ENCODE measurements at places on chromosomes 16 and 17.

DNA sequence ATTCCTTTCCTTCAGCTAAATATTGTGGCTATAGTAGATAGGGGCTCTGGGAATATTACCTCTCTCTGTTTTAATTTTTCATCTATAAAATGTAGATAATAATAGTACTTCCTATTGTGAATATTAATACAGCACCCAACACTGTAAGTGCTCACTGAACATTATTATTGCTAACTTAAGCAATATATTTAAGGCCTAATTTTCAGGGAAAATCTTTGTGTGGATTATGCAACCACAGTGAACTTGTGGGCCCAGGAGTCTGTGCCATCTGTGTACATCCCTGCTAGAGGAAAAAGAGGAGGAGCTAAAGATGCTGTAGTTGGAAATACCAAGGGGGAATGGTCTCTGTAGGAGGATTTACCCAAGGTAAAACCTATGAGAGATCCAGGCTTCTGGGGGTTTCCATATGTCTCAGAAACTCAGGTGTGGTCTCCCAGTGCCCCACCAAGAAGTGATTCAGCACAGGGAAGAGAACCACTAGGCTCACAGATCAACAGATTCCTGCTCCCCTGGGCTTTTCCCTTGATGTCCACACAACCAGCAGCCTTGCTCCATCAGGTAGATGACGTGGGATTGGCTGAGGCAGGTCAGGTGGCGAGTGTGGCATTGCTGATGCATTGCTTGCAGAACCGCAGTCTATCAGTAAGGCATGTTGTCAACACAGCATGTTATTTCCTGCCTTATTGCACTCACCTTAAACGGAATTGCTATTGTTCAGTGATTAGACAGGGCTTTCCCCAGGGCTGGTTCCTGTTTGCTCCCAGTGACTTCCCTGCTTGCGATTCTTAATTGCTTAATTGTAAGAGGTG, 1.6 kb upstream of the N4BP1 start:
- DNase-seq: no peak

DNA sequence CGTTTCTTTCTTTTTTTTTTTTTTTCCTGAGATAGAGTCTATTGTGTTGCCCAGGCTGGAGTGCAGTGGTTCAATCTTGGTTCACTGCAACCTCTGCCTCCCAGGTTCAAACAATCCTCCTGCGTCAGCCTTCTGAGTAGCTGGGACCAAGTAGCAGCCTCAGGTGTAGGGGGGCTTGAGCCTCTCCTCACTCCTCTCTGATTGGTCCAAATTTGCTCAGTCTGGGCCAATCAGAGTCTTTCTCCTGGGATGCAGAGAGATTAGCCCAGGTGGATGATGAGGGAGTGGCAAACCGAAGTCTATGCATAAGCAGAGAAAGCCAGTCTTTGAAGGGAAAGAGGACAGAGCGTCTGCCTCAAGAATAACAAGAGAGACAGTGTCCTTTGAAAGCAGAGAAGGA, 99.0 kb downstream of the BMERB1 start:
- DNase-seq: no peak

DNA sequence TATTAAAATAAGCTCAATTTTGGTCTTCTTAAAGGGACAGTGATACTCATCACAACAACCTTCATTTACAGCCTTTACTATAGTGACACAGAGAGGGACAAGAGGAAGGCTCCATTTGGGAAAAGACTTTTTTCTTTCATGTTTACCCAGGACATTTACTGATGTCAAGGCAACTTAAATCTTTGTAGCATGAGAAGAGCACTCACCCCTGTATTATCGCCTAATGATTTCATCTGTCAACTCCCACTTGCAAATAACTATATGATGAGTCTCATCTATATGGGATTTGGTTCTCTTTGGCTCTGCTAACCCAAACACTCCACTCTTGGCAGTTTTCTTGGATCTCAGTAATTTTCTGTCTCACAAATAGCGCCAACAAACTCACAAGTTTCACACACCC, 24.1 kb downstream of the BLMH start:
- DNase-seq: no peak

- no peak for DNase-seq
Measured at GRCh38 chr17:65020284-65020683, 36.3 kb downstream of the GNA13 start.

DNA sequence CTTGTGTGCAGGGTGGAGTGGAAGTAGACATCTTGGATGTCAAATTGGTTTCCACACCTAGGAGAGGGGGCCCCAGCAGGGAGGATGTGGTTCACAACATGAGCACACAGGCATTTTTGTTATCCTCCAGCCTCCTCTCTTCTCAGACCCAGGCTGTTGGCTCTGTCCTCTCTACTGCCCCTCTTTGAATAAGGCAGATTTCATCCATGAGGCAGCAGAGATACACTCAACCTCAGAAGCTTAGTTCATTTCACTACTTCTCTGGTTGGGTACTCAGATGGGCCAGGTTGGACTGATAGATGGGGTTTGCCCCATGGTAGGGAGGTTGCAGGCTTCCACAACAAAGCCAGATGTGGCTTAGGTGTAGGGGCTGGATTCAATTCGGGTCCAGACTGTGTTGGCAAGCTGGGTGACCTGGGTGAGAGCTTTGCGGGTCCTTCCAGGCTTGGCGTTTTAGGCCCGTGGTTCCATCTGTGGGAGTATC, 22.2 kb upstream of the NFATC3 start:
- DNase-seq: no peak

- no peak for DNase-seq
Measured at GRCh38 chr17:34173241-34173640, 81.8 kb upstream of the CCL2 start.

- DNase-seq: no peak
Measured at GRCh38 chr16:1211451-1212268, 13.4 kb downstream of the TPSG1 start.

DNA sequence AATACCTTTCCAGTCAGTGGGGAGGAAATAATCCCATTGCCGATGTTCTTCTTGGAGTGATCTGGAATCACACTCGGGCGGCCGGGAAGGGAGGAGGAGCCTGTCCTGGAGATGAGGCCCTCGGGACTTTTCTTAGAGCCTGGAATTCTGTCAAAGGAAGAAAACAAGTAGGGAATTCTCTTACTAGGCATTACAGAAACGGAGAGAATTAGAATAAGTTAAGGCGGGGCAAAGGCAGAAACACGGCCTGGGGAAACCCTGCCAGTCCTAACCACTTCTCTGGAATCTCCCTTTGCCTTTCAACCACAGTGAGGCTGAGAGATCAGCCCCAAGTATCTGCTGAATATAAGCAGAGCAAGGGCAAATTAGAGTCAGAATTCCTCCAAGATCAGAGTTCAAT, 27.8 kb downstream of the USP36 start:
- DNase-seq: no peak

DNA sequence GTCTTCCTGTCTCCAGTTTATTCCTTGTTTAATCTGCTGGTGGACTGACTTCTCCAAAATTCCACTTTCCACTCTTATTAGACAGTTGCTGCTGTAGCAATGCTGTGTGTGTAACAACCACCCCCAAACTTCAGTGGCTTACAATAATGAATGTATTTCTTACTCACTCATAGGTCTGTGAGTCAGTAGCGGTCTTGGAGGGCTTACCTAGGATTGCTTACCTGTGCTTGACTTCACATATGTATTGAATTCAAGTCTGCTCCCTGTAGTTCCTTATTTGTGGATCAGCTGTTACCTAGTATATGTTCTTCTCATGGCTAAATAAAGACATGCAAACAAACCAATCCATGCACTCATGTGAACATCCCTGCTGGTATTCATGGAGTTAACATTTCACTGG, 224.6 kb downstream of the MAP2K6 start:
- no peak for DNase-seq

DNA sequence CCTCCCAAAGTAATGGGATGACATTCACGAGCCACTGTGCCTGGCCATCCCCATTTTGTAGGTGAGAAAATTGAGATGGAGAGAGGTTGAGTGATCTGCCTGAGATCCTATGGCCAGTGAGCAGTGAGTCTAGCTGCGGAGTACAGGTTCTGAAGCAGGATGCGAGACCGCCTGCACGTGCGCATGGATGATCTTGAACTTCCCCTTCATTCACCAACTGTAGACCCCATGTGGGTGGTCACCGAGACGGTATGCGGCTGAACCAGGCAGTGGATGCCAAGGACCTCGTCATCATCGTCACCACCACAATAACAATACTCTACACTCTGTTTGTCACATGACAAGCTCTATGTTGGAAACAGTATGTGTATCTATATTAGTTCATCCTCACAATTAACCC, 6.2 kb upstream of the SPNS3 start:
- no peak for DNase-seq

- DNase-seq: no peak
Measured at GRCh38 chr16:4372578-4373355, 1.1 kb downstream of the VASN start.

GRCh38 chr16:8867932-8868415, 832 bp downstream of the CARHSP1 start:
- no peak for DNase-seq

DNA sequence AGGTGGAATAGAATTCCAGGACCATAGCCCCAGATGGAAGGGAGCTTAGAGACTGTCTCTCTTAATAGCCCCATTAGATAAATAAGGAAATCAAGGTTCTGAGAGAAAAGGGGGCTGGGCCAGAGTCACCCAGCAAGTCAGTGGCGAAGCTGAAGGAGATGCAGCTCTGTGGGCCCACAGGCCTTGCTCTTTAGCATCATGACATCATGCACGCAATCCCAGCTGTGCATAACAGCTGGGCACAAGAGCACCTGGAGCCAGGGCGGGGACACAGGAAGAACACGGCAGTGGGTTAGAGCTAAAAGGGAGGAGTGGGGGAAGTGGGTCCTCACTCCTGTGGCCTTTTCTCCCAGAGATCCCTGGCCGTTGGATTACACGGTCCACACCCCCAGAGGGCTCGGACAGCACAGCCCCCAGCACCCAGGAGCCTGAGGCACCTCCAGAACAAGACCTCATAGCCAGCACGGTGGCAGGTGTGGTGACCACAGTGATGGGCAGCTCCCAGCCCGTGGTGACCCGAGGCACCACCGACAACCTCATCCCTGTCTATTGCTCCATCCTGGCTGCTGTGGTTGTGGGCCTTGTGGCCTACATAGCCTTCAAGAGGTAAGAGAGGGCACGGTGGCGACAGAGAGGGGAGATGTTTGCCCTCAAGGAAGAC, 15.1 kb downstream of the NGFR start:
- DNase-seq: no peak

- DNase-seq: no peak
Measured at GRCh38 chr16:56836410-56837230, 28.4 kb upstream of the SLC12A3 start.

DNA sequence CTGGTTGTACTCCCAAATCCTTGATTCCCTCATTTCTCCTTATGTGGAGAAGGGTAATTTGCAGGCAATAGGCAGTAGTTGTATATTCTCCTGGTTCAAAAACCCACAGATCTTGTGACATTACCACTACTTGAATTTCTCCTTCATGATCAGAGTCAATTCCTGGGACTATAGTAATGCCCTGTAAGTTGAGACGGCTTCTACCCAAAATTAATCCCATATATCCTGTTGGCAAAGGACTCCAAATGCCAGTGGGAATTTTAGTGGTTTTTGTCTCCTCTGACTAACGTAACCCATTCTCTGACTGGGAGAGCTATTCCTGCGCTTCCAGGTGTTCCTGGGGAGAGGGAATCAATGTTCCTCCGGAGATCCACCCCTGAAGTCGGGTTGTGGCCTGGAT, 11.6 kb upstream of the ZNF689 start:
- no peak for DNase-seq

- no peak for DNase-seq
Measured at GRCh38 chr17:68290268-68290954, 516 bp downstream of the SLC16A6 start.

GRCh38 chr17:57515662-57516211, 229.4 kb downstream of the CCDC182 start:
- DNase-seq: no peak

DNA sequence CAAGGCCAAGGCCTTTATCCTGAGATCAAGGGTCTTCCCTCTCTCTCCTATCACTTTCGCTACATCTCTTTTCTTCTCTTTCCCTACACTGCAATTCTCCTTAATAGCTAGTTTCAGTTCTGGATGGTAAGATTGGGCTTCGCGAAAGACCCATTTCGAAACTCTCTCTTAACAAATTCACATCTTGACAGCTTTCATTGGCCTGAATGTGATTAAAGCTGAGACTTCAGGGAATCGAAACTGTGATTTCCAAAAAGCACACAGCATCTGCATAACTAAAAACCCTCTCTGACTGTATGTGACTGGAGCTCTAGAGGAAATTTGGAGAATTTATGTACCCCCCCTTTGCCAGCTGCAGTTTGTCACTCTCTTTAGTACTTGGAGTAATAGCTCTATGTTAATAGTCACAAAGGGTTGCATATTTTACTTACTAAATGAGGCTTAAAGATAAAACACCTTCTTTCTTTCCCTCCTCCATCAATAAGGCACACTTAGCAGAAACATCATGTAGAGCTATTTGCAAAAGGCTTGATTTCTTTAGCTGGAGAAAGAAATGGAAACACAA, 105.3 kb upstream of the FAM20A start:
- no peak for DNase-seq

DNA sequence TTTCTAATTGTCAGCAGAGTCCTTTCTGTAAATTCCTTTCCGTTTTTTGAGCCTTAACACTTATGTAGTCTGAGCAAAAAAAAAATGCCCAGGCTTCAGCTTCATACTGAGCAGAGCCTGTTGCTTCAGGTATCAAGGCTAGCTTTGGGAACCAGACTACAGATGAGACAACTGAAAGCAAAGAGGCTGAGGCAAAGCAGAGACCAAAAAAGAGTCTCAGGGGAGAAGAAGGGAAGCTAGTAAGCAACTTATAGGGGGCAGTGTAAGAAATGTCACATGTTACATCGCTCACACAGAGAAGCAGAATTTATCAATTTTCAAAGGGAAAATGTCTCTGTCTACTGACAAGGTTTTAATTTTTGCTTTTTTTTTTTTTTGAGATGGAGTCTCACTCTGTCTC, 3.3 kb downstream of the HASPIN start:
- no peak for DNase-seq

GRCh38 chr16:27920391-27920891, 143.1 kb downstream of the GSG1L start:
- DNase-seq: no peak

DNA sequence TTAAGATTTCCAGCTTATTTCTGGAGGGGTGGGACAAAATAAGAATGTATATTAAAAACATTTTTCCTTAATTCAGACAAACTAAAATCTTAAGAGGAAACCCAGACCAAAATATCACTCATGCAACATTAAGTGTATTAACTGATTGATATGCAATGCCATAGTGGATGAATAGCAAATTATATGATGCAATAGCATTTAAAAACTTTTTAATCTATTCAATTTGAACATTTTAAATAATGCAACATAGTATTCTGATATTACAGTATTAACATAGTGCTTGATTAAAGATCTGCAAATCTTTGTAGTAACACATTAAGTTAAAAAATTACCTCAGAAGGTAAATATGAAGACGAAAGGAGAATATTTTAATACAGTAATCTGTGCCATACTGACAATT, 15.3 kb upstream of the INTS2 start:
- no peak for DNase-seq

All from GM12891 (cell line).